ENCODE measurements at places on chromosomes 16 and 17.

DNA sequence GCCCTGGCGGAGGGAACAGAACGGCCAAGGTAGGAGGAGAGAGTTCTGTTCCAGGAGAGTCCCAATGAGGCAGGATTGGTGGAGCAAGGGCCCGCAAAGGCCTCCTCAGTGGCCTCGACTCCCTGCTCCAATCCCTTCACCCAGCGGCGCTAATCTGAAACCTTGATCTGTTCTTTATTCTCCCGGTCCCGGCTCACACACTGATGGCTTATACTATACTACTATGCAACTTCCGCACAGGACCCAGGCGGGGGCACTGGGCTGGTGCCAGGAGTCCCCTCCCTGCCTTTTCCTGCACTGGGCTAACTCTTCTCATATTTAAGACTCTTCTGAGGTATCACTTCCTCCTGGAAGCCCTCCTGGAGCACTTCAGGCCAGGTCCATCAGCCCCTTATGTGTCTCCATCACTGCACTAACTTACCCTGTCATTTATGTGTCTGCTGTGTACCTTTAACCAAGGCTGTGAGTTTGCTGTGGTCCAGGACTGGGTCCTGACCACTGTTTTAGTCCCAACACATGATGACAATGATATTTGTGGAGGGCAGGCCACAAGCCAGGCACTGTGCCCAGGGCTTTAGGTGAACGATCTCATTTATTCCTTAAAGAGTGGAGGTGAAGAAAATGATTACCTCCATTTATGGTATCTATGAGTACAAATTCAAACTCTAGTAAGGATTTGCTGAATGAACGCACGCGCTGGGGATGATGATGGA, 6.8 kb downstream of the CCDC102A start:
- DNase-seq, result no peak

- no peak for DNase-seq
Measured at GRCh38 chr17:68289473-68289872, 1.5 kb downstream of the SLC16A6 start.

DNA sequence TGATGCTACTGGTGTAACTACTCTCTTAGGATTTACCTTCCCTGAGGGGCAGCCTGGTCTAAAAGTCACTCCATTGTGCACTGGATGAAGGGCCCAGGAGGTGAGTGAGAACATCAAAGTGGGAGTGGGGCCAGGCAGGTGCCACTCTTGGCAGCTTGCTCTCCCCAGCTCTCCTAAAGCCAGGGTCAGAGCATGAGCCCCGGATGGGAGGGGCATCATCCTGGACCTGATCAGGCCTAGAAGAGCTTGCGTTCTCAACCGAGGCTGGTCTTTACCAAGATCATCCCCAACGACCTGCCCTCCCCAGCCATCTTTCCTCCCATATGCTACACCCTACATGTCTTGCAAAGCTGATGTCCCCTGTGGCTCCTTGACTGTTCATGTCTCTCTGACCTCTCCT, 87.1 kb downstream of the AIPL1 start:
- no peak for DNase-seq

DNA sequence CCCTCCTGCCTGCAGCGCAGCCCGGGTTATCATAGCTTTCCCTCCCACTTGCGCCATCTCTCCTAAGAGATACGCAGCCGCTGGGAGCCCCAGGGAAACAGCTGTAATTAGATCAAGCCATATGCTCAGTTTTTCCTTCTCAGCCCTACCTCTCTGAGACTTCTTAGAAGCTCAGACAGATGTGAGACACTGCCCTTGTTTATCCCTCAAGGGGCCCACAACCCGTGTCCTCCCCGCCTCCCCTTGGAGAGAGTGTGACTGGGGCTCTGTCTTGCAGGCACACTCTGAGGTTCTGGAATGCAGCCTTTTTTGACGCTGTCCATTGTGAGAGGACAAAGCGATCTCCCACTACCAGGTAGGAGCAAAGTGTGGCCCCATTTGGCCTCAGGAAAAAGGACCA, 31.2 kb downstream of the CIBAR2 start:
- no peak for DNase-seq

DNA sequence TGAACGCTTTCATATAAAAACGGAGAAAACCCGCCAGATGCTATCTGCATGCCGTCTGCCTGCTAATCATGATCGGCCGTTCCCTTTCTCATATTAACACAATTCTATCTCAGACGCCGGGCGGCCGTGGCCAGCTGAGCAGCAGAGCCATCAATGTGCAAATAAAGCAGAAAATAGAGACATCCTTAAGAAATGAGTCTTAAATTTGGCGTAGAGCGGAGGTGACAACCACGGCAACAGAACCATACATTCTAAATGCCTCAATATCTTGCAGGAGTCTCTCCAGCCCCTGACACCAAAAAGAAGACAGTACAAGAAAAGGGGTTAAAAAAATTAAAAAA, 2.7 kb upstream of the IRX5 start:
- no peak for DNase-seq

GRCh38 chr16:12147681-12148080, 171.1 kb downstream of the SNX29 start:
- no peak for DNase-seq

GRCh38 chr17:17701112-17701511, 19.9 kb downstream of the RAI1 start:
- DNase-seq, result no peak

- DNase-seq, result no peak
Measured at GRCh38 chr16:31063843-31064611, 10.0 kb downstream of the ZNF668 start.

GRCh38 chr17:55484575-55484974, 26.7 kb downstream of the SMIM36 start:
- no peak for DNase-seq

GRCh38 chr16:86127366-86127765, 228.4 kb downstream of the IRF8 start:
- DNase-seq, result no peak

GRCh38 chr17:58007781-58008706, 998 bp upstream of the SRSF1 start:
- DNase-seq, result no peak

DNA sequence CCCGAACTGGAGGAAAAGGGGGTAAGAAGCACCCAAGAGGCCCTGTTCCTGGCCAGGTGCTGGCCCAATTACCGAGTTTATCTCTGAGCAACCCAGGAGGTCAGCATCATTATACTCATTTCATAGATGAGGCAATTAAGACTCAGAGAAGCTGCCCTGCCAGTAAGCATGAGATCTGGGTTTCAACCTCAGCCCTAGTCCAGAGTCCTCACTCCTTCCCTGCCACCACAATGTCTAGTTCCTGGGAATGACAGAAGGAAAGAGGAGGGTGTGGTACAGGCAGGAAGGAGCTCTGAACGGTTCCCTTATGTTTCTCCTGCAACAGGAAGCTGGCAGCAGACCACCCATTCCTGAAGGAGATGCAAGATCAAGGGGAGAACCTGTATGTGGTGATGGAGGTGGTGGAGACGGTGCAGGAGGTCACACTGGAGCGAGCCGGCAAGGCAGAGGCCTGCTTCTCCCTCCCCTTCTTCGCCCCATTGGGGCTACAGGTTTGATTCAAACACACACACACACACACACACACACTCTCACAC, 7.4 kb downstream of the GSDMA start:
- no peak for DNase-seq

DNA sequence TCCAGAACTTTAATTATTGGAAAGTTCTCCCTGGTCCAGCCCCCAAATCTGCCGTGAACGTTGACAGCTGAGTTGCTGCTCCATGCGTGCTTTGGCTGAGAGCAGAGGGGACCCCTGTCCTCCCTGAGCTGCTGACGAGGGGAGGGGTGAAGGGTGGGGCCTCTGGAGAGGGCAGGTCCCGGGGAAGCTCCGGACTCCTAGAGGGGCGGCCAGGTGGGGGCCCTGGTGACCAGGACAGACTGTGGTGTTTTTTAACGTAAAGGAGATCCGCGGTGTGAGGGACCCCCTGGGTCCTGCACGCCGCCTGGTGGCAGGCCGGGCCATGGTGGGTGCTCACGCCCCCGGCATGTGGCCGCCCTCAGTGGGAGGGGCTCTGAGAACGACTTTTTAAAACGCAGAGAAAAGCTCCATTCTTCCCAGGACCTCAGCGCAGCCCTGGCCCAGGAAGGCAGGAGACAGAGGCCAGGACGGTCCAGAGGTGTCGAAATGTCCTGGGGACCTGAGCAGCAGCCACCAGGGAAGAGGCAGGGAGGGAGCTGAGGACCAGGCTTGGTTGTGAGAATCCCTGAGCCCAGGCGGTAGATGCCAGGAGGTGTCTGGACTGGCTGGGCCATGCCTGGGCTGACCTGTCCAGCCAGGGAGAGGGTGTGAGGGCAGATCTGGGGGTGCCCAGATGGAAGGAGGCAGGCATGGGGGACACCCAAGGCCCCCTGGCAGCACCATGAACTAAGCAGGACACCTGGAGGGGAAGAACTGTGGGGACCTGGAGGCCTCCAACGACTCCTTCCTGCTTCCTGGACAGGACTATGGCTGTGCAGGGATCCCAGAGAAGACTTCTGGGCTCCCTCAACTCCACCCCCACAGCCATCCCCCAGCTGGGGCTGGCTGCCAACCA, at the start of gene MC1R:
TSS of gene MC1R (plus strand) at position 410 of the 895 bp plus-strand sequence. CDS start at position 807, 397 bp downstream.
- DNase-seq, result no peak

- no peak for DNase-seq
Measured at GRCh38 chr16:29230671-29231096, 175.8 kb downstream of the NPIPB11 start.

DNA sequence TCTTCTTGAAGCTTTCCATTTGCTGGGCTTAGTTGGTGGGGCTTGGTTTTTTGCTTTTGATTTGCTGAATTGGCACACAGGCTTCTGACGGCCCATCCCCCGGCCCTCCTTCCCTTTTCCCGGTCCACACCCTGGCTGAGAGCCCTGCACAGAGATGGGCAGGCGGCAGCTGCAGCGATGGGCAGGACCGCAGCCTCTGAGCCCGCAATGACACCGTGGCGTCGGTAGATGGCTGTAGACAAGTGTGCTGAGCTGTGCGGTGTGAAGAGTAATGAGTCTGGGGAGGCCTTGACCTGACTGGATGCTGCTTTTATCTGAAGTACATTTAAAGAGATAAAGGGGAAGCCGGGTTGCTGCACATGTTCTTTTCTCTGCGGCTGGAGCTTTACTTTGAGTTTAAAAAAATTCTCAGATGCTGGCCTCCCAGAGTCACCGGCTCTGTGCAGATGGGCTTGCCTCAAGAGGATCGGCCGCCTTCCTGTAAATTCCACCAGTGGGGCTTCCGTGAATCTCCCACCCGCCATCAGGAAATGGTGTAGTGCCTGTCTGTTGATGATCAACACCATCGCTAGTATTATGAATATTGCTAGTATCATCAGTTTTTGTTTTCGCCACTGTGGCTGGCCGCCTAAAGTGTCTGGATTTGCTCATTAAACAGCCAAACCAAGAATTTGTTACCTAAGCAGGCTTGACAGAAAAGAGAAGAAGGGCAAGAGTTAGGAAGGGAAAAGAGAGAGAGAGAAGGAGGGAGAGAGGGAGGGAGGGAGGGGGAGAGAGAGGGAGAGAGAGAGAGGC, 245.6 kb upstream of the RBFOX1 start:
- no peak for DNase-seq

DNA sequence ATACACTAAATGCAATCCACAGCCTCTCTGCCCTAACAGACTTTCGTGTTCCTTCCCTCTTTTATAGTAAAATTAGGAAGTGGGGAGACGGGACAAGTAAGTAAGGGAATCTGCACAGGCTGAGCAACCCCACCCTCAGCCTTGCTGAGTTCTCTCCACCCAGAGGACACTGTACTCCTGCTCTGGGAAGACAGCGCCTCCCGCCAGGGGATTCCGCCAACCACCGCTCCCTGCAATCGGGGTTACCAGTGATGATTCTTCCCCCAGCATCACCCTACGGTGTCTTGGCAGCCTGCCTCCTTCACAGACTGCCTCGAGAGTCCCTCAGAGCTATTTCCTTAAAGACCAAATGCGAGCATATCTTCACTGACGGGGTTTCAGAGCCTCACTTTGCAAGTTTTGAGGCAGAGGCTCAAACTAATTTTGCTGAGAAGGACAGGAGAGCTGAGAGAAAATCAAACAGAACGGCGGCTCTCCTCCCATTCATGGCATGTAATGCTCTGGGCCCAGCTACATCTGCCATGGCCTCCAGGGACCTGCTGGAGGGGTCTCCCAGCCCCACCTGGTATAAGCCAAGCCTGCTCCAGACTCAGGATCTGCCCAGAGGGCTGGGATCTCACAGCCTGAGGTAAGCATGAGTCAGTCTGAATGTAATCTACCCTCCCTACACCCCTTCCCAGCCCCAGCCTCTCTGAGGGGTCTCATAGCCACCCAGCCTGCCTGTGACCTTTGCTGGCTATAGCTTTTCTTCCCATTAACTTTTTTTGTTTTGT, 22.7 kb upstream of the ASGR2 start:
- DNase-seq, result no peak

GRCh38 chr16:55592306-55592705, 25.8 kb downstream of the CAPNS2 start:
- no peak for DNase-seq

- no peak for DNase-seq
Measured at GRCh38 chr17:78510141-78511075, 66.8 kb downstream of the DNAH17 start.

DNA sequence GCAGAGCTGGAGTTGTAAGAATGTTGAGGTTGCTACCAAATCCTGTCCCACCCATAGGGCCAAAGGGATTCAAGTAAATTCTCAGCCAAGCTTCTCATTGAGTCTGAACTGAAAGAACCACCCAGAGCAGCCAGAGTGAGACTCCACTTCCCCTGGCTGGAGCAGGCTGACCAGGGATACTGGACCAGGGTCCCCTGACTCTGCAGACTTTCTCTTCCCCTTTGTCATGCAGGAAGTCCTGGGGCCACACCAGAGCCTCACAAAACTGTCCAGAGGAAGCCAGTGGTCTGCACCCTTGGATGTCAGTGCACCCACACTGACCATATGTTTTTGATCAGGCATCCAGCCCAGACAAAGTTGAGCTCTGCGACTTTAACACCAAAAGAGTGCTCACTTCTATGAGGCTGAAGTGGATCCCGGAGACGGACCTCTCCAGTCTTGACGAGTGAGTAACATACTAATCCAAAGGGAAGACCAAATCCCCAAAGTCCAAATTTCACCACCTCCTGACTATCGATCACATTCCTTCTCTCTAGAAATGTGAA, 4.1 kb downstream of the NXN start:
- DNase-seq, result no peak

DNA sequence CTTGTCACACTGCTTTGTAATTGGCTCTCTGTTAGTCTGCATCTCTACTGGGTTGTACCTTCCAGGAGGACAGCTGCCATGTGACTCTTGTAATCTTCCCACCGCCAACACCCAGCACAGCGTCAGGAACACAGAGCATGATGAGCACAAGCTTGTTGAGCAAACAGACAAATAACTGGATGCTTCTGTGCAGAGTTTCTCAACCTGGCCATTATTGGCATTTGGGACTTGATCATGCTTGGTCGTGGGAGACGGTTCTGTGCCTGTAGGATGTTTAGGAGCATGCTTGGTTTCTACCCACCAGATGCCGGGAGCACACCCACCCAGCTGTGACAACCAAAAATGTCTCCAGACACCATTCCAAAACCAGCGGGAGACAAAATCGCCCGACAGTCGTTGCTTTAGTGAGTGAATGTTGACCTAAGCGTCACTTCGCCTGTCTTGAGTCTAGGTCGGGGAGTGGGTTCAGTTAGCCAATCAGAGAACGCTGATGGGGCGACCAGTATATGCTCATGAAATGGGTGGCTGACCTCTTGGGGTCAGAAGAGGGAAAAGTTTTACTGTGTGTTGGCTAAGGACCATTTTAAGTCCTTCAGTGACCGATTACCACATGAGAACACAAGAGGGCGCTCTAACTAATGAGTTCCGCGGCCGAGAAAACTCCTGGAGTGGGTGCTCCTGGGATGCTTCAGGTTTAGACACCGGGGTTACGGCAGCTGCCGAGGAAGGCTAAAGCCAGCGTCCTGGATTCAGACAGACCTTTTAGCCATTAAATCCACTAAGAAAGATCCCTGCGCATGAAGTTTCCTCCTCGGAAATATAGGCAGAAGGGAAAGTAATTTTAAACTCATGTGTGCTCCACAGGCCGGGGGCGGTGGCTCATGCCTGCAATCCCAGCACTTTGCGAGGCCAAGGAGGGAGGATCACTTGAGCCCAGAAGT, 57.8 kb upstream of the TEX2 start:
- DNase-seq, result no peak

All from activated naive CD8-positive, alpha-beta T cell treated with anti-CD3 and anti-CD28 coated beads, Interleukin-2, amount 50 U/mL, for 16 hours (primary cell).